ENCODE measurements at places on chromosomes 5 and 9.

DNA sequence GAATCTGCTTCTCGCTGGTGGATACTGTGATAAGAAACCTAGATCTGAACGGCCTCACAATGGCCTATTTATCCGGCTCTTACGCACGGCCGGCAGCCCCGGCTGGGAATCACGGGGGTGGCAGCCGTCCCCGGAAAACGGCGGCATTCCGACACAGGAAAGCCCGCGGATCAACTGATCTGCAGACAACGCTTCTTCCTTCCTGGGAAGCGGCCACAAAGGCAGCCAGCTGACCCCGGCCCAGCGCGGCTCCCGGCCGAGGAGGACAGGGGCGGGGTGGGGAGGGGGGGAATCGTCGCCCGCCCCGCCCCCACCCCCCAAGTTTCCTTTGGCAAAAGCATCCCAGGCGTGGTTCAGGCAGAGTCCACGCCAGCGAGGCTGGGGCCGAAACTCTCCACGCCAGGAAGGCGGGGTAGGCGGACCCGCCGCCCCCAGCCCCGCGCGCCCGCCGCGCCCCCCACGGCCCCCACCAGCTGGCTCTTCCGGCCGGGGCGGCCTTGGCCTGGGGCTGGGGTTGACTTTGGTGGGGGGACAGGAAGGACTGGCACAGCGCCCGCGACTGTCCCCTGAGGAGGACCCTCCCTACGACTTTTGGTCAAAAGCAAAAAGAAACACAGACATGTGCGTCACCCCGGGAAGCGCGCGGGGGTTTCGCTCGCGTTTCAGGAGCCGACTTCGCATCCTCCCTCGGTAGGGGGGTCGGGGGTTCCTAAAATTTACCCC, 247.7 kb upstream of the ANKRD55 start:
- DNase-seq = no peak

DNA sequence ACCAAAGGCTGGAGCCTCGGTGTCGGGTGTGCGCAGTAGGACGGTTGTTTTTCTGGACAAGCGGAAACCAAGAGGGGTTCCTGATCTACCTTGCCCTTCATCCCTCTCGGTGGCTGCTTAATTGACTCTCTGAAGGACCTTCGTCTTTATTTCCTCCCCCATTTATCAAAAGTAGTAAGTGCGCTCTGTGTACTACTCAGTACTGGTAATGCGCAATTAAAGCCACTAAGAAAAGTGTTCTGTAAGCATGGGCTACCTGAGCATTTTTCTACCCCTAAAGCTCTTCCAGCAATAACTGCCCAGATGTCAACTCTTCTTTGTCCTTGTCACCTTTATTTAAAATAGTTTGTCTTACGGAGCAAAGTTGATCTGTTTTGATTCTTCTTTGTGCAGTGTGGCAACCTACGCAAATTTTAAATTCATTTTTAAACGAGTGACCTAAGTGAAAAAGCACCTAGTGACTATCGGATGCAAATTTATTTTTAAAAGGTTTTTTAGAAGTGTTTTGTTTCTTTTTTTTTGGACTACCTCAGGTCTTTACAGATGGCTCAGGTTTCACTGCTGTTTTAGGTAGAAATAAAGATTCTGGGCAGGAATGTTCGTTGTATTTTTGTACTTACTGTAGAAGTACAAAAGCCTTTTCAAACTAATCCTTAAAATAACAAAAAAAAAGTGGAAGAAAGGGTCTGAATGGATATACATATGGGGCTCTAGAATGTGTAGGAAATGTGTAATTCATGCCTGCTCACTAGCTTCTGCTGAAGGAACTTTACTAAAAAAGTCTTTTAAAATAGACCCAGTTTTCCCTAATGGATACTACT, 2.0 kb downstream of the JMY start:
- DNase-seq = no peak

DNA sequence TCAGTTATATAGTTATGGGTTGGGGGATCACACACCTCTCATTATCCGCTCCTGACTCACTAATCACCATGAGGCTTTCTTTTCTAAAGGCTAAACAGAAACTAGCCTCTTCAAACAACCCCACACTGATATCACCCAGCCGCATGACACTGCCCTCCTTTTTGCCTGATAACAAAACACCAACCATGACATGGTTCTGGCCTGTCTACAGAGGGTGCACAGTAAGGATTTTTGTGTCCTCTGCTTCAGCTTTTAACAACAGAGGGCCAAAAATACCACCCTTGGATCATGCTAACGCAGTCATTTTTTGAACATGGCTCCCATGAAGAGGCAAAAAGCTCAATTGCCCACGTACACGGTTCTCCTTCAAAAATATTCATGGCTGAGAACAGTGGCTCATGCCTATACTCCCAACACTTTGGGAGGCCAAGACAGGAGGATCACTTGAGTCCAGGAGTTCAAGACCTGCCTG, 4.0 kb downstream of the CMBL start:
- DNase-seq = no peak

DNA sequence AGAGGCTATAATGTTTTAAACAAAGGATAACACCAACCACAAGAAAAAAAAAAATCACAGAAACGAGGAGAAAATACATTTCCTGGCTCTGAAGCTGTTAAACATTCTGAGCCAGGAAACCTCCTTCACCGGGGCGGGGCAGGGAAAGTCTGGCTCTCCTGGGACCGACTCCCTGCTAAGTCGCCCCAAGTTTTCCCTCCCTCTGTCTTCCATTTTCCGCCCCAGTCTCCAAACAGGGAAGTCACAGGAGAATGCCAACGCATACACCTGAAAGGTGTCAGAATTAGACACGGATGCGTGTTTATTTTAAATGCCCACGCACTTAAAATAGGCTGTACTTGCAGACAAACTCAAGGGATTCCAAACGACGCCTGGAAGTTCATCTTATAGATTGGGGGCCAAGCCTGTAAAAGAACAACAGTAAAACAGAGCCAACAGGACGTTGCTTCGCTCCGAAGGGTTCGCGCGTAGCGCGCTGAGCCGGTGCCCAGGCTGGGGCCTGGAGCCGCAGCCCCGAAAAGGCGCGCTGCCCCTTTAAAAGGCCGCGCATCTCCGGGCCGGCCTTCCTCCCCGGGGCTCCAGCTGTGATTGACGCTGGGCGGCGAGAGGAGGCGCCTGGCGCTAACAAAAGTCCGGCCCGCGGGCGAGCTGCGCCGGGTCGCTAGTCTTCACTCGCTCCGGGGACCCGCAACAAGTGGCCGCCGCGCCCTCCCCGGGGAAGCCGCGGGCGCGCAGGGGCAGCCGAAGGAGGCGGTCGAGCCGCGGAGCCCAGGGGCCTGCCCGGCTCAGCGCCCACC, at the start of gene FBXL7:
FBXL7 (plus strand) TSS at position 653 of the 797 bp plus-strand sequence.
- DNase-seq = no peak

- no peak for DNase-seq
Measured at GRCh38 chr9:70701163-70701562, 286.7 kb upstream of the KLF9 start.

GRCh38 chr5:150492621-150493020, 15.3 kb upstream of the NDST1 start:
- DNase-seq = no peak

DNA sequence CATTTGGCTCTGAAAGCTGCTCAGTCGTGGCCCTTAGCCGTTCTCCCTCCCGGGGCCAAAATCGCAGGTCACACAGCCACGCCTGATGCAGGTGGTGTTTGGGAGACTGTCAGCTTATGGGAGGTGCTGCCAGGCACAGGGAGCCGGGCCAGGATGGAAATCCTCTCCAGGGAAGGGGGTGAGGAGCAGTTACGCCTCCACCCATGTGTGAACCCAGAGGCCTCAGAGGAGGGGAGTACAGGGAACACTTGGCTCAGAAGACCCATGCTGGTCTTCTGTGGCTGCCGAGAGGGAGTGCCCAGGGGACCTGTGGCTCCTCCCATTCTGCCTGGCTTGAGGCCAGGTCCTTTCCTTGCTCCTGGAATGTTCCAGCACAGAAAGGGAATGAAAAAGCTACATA, 3.6 kb upstream of the OLFM1 start:
- DNase-seq = no peak

GRCh38 chr5:39616131-39616530, 191.4 kb upstream of the DAB2 start:
- DNase-seq = no peak

DNA sequence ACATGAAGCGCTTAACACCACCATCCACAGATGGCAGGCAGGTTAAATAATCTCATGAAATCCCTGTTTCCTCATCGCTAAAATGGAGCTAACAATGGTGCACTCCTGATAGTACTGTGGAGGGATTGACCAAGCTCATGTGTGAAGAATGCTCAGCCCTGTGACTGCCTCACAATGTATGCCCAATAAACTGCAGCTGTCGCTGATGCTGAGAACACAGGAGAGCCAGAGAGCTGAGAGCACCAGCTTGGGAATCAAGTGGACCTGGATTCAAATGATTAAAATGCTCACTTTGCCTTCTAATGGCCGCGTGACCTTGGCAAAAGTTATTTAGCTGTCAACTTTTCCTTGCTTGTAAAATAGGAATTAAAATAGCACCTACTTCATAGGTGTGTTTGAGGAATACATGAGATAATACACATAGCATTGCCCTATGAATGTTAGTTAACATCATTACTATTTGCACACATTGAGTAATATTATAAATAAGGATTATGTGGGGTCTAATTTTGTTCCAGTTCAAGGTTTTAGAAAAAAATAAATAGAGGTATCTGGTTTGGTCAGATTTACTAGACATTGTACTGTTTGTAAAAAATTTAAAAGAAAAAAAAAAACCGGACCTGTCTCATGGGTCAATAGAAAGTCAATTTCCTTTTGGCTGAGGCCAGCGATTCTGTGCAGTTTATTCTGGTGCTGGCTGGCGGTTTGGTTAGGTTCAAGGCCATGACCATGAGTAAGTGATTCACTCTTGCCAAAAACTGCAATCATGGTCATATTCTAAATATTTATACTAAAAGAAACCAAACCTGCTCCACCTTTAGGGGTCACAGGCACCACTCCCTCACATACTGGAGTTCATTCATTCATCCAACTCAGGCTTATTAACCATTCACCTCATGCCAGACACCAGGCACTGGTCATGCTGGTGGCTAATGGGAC, 101.3 kb downstream of the SH3TC2 start:
- DNase-seq = no peak

GRCh38 chr5:173229966-173230689, 4.9 kb downstream of the NKX2-5 start:
- no peak for DNase-seq

GRCh38 chr5:98318386-98318785, 455.1 kb upstream of the RGMB start:
- no peak for DNase-seq

GRCh38 chr9:77877976-77878375, 153.6 kb downstream of the GNAQ start:
- DNase-seq = no peak

- no peak for DNase-seq
Measured at GRCh38 chr5:124341066-124341858, 405.2 kb downstream of the ZNF608 start.

DNA sequence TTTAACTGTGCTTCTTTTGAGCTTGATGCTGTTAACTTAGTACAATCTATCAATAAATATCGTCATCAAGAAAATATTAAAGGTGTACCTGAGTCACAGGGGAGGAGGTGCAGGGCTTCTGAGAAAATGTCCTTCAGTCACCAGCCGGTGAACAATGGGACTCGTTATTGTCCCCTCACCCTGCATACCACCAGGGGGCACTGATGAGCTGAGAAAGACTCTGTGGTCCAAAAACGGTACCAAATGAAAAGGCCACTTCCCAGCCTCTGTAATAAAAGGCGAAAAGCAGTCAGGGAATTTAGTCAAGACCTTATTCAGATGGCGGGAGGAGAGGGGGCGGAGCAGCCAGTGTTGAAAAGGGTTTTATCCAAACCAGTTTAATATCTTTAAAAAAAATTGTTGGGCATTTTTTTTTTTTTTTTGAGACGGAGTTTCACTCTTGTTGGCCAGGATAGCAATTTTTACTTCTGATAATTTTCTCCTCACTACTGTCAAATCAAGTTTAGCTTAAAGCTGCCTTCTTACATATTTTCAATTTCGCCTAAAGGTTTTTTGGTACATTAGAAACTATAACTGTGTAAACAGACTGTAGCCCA, 271.9 kb upstream of the ADAMTS16 start:
- peak; percentile 21 for DNase-seq

- no peak for DNase-seq
Measured at GRCh38 chr5:136080483-136081216, 51.9 kb downstream of the TGFBI start.

DNA sequence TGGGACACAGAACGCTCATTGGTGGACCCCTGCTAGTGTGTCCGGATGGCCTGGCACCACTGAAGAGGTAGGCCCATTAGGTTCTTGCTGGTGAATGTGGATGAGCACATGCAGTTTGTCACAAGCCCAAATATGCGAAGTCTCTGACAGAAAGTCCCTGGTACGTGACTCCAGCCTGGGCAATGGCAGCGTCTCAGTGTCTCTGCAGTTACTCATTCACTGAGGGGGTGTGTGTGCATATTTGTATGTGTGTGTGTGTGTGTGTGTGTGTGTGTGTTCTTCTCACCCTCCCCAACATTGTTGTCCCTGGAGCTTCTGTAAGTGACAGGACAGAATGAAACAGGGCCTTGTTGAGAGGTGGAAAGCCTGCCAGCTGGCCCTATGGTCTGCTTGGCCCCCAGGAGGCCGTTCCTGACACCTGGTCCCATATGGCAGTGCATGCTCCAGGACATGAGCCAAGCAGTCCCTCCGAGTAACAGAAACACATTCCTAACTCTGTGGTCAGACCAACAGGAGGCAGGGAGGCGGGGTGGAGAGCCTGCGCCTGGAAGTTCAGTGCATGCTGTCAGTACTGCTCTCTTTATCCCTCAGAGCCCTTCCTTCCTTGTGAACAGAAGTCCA, 169.9 kb downstream of the SLC28A3 start:
- no peak for DNase-seq
